Vagina (tissue), 2 donors: ENCODE measurements at places on chromosomes 4 and X.
A peak's percentile ranks its signal among the peaks of the same experiment; 100 is the strongest.

- DNase-seq, result no peak
These were observed 153.5 kb downstream of the SH3BGRL start for GRCh38 chrX:81355436-81355835.

DNA sequence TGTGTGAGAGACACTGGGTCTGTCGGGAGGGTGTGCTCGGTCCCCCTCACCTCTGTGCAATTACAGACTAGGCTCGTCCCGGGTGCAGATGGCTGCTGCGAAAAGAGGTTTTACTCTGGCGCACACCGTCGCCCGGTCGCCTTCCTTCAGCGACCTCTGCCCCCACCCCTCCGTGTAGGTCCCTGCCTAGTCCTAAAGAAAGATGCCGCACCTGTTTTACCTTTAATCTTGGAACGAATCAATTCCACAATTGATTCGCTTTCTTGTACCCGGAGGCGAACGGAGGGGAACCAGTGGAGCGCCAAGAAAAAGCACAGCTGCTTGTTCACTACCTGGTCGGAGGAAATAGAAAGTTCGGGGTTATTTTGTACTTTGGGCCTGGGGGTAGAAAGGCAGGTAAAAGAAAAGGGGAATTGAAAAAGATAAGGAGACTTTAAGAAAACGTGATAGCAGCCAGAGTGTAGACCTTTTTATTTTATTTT lies 1.2 kb downstream of the NPNT start:
- DNase-seq, result no peak

DNA sequence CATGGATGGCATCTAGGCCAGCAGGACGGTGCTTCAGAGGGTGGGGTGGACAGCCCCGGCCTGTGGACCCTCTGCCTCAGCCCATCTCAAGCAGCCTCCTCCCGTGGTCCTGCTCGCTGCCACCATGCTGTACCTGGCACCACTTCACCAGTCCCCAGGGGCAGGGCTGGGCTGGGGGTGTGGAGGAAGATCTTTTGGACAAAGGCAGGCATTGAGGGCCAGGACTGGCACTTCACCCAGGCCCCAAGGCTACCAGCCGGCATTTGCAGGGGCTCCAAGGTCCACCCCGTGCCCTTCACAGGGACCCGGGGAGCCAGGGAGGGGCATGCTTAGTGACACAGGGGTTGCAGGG lies 713 bp downstream of the PLXNB3 start:
- DNase-seq, result no peak

GRCh38 chrX:97399400-97399799 lies 515.7 kb downstream of the RPA4 start:
- no peak for DNase-seq

DNA sequence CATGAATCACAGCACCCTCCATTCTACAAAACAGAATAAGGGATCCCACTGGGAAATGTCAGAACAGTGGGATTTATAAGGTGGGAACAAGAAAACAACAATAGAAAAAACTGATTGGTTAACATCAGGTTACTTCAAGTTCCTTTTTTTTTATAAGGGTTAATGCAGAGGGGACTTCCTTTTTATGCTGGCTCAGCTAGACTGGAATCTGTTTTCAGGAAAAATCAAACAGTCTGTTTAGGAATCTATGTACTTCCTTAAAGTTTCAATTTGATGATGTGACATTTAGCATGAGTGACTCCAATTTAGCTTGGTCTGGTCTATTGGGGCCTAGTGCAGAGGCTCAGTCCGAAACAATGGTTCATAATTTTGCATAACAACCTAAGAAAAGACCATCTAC lies 192.9 kb downstream of the ADGRA3 start:
- DNase-seq, result no peak

- DNase-seq, result no peak
These were observed 61.8 kb downstream of the C4orf50 start for GRCh38 chr4:5956285-5957021.

DNA sequence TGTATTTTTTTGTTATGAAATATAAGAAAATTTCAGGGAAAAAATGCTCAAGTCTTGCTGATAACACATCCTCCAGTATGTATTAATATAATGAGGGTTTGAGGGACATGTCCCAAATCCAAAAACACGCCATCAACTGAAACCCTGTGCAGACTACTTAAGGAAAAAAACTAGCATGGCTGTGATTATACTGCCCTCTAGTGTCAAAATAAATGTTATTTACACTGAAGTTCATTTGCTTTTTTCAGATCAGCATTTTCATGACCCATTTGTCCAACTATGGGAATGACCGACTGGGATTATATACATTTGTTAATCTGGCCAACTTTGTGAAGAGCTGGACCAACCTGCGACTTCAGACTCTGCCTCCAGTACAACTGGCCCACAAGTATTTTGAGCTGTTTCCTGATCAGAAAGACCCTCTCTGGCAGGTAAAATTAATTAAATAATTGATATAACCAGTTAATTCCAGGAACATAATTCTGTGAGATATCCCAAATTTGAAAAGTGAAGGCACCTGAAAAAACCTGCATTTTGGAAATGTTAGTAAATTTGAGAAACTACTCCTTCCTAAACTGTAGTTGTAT lies 128.5 kb downstream of the PRSS12 start:
- DNase-seq, result no peak

GRCh38 chrX:65688403-65688871 lies 21.0 kb downstream of the MSN start:
- DNase-seq, result no peak

- no peak for DNase-seq
These were observed 58.7 kb downstream of the LEF1 start for GRCh38 chr4:108109997-108110416.

GRCh38 chrX:11886745-11887144 lies 128.7 kb downstream of the MSL3 start:
- DNase-seq, result no peak

GRCh38 chr4:88858752-88859151 lies 161.1 kb upstream of the NAP1L5 start:
- no peak for DNase-seq

- DNase-seq, result no peak
These were observed 11.5 kb upstream of the CAMK2D start for GRCh38 chr4:113773014-113773413.

- no peak for DNase-seq
These were observed 48.3 kb upstream of the FAM9A start for GRCh38 chrX:8849458-8849857.

DNA sequence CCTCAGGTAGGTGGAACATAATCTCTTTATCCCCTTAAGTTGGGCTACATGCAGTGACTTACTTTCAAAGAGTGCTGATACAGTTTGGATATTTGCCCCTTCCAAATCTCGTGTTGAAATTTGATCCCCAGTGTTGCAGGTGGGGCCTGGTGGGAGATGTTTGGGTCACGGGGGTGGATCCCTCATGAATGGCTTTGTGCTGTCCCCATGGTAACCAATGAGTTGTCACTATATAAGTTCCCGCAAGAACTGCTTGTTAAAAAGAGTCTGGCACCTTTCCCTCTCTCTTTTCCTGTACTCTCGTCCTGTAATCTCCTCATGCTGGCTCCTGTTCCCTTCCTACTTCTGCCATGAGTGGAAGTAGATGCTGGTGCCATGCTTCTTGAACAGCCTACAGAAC lies 71.3 kb downstream of the GLRA3 start:
- no peak for DNase-seq

DNA sequence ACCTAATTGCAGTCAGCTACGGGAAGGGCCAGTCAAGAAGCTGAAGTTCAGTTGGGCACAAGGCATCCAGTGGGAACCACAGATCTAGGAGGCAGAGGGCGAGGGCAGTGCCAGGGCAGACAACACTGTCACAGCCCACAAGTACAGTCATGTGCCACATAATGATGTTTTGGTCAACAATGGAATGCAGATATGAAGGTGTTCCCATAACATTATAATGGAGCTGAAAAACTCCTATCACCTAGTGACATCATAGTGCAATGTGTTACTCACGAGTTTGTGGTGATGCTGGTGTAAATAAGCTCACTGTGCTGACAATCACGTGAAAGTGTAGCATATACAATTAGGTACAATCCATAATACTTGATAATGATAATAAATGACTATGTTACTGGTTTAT lies 4.5 kb upstream of the TMEM255A start:
- no peak for DNase-seq

- no peak for DNase-seq
These were observed 8.4 kb downstream of the NKX6-1 start for GRCh38 chr4:84490663-84491062.

DNA sequence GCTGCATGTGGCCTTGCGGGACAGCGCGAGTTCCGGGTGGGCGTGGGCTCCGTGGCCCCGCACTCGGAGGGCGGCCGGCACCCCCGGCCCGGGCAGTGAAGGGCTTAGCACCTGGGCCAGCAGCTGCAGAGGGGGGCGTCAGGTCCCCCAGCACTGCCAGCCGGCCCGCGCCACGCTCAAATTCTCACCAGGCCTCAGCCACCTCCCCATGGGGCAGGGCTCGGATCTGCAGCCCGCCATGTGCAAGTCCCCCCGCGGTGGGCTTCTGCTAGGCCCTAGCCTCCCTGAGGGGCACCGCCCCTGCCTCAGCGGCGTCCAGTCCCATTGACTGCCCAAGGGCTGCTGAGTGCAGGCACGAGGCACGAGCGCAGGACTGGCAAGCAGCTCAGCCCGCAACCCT lies 2.6 kb upstream of the MCUB start:
- DNase-seq, result no peak

- DNase-seq, result no peak
These were observed 162.2 kb downstream of the NPFFR2 start for GRCh38 chr4:72194046-72194445.

- no peak for DNase-seq
These were observed 51.9 kb downstream of the CPZ start for GRCh38 chr4:8644461-8644891.

- DNase-seq, result no peak
These were observed 64.6 kb downstream of the COX7B2 start for GRCh38 chr4:46844325-46844917.

GRCh38 chr4:74316397-74316796 lies 8.1 kb downstream of the EPGN start:
- no peak for DNase-seq

- DNase-seq, result no peak
These were observed 487 bp downstream of the TBCK start for GRCh38 chr4:106315476-106315967.

DNA sequence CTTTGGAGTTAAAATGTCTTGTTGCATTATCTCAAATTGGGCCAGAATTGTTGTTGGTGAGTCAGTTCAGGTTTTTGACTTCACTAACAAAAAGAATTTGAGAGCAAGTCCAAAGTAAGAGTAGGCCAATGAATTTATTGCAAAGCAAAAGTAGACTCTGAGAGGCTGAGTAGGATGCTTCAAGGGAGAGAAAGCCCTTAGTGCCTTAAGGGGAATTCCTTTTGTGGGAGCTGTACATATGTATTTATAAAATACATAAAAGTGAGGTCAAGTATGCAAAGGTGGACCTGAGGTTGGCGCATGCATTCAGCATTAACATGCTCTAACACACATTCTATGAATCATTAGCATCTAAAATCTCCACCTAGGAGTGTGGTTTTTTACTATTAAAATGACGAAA lies 565.4 kb downstream of the GRXCR1 start:
- DNase-seq, result no peak

GRCh38 chr4:5371415-5372190 lies 320.3 kb downstream of the STK32B start:
- peak; percentile 56 for DNase-seq

DNA sequence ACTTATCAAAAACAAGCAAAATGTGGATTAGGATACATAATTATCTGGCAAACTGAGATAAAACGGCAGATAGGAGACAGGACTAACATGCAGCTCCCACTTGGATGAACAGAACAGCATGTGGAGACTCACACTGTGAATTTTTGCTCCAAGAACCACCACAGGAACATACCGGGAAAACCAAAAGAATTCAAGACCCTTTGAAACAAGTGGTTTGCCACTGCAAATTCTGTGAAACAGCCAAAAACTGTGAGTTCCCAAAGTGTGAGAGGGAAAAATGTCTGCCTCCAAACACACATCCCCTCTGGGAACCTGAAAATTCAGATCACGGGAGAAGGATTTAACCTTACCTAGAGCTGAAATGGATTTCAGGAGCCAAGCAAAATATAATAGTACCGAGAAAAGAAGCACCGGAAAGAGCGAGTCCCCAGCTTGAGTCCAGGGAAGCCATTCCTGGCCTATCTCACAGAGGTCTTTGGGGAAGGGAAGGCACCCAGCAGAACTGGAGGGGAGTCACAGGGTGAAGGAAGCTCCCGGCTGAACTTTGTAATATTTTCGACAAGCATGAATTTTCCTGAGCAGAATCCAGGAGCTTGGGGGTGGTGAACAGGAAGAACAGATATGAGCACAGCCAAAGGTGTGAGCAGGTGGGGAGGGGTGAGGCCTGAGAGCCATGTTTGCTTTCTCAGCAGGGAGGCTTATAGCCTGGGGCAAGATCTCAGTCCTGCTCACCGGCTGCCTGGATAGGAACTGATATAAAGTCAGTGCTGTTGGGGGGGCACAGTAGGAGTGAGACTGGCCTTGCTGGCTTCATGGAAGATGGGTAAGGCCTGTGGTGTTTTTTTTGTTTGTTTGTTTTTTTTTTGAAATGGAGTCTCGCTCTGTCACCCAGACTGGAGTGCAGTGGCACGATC lies 23.9 kb downstream of the MANBA start:
- no peak for DNase-seq

- DNase-seq, result no peak
These were observed 521.5 kb downstream of the GRID2 start for GRCh38 chr4:92825256-92825655.

- DNase-seq, result no peak
These were observed 87.5 kb downstream of the EVC start for GRCh38 chr4:5798462-5798861.

DNA sequence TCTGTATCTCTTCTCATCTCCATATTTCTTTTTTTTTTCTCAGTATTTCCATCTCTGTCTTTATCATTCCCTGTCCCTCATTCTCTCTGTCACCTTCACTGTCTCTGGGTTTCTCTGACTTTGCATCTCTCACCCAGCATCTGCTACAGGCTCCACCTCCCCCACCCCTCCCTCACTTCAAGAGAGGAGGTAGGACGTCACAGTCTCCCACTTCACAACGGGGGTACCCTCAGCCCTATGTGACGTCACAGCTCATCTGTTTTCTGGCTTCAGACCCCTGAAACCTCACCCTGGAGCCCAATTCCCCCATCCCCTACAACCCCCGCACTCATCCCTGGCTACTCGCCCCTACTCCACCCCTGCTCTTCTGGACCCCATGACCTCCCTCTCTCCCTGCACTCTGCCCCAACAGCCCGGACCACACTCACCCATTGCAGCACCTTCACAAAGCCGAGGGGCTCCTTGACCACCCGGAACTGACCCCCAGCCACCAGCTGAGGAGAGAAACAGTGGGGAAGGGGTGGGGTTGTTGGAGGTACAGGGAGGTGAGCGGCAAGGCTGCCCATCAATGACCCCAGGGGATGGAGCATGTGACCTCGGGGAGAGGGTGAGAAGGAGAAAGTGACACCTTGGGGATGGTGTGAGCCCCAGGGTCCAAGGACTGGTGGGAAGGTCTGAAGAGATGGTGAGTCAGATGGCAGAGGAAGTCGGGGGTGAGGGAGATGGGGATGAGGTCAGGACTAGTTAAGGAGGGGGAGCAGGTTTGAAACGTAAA lies 1.3 kb downstream of the SYP start:
- DNase-seq, result no peak

GRCh38 chr4:183249854-183250253 lies 70.2 kb downstream of the CLDN22 start:
- no peak for DNase-seq
